ENCODE measurements at places on chromosomes 4 and X.

DNA sequence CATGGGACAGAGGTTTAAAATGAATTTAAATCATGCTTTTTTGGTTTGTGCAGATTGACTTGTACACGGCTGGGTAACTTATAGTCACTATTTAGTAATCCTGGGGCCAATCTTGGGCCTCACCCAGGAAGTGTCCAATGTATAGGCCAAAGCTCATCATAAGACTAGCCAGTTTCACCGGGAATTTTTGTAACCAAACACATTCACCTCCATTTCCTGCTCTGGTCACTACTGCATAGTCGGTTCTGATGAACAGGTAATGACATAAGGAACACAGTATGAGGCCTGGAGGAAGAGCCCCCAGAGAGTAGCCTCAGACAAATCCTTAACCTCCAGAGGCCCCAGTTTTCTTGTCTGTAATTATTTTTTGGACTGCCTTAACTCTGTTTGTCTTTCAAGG lies 81.9 kb downstream of the HPRT1 start:
- DNase-seq: no peak

- DNase-seq: no peak
These were observed 154.2 kb downstream of the NHS start for GRCh38 chrX:17529151-17529745.

GRCh38 chr4:24686866-24687692 lies 102.7 kb upstream of the DHX15 start:
- no peak for DNase-seq

DNA sequence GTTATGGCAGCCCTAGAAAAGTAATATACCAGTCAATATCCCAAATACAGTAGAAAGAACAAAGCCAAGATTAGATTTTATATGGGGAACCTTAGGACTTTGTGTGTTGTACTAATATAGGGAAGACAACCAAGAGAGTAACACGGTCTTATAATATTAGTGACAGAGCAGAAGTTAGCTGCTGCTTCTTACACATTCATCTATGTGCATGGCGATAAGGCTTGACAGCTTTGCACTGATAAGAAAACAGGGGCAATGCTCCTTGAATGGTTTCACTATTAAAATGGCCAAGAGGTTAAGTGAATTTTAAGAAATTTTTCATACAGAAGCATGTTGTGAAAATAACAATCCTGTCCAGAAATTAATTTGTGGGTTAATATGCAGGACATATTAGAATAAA lies 521.6 kb downstream of the CCSER1 start:
- DNase-seq: no peak

DNA sequence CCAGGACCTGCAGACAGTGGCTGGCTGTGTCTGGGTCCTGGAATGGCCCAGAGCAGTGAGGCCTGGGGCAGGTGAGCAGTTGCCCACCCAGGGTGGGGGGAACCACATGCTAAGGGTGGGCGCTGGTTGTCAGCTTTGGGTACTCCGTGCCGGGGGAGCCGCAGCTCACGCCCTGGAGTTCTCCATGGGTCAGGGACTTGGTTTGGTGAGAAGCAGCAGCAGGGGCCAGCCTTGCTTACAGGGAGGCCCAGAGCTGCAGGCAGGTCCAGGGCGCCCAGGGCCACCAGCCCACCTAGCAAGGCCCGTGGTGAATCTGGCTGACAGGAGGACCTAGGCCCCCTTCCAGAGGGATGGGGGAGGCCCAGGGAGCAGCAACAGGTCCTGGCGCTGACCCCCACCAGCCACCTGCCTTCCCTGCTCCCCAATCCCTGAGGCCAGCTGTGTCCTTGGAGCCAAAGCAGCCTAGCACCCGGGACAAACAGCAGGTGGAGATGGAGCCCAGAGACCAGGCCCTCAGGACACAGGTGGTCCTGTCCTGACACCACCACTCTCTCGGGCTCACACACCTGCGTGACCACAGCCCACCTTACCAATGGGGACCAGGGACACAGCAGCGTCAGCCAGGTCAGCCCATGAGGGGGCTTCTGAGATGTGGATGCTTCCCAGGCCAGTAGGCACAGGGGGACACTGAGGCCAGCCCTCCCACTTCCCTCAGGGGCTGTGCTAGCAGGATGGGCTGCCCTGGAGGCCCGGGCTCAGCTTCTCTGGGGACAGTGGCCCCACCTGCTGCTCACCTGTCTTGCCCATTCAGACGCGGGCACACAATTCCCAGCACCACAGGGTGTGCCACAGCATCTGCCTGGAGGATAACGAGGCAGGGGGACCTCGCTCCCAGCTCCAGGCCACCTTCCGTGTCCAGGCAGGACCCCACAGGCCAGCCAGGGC lies 3.5 kb downstream of the MXD4 start:
- DNase-seq: no peak

GRCh38 chrX:68665502-68665901 lies 18.0 kb downstream of the STARD8 start:
- DNase-seq: no peak

DNA sequence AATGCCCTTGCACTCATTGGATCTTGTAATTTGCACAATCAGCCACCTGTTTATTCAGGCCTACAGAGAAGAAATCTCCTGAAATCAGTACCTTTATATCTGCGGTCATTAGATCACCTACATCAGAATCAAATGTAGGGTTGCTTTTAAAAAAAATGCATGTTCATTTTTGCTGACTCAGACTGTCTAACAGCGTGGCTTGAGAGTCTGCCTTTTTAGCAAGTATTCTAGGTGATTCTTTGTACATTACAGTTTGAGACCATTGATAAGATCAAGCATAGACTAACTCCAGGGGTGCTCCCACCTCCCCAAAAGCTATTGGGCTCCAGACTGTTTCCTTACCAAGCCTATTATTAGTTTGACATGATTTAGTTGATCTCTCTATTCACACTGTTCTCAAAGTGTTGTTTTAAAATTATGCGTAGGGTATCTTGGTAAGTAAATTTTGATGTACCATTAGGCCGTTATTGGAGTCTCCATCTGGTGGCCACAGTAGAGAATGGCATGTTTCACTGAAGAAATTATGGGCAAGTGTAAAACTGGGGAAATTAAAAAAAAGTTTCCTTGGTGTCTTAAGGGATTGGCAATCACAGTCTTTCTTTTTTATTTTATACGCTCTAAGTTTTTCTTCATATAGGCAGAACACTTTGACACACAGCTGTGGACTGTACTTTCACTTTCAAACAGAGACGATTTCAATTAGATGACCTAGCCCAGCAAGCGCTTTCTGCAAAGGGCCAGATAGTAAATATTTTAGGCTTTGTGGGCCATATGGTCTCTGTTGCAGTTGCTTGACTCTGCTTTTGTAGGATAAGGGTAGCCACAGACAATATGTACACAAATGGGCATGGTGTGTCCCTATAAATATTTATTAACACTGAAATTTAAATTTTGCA lies 33.7 kb upstream of the MSL3 start:
- DNase-seq: peak; percentile 34

- peak; percentile 19 for DNase-seq
These were observed 128.7 kb downstream of the ARHGAP24 start for GRCh38 chr4:85603437-85604336.

GRCh38 chrX:6307156-6307555 lies 78.5 kb upstream of the NLGN4X start:
- no peak for DNase-seq
